ENCODE measurements at places on chromosomes 7 and 10.

DNA sequence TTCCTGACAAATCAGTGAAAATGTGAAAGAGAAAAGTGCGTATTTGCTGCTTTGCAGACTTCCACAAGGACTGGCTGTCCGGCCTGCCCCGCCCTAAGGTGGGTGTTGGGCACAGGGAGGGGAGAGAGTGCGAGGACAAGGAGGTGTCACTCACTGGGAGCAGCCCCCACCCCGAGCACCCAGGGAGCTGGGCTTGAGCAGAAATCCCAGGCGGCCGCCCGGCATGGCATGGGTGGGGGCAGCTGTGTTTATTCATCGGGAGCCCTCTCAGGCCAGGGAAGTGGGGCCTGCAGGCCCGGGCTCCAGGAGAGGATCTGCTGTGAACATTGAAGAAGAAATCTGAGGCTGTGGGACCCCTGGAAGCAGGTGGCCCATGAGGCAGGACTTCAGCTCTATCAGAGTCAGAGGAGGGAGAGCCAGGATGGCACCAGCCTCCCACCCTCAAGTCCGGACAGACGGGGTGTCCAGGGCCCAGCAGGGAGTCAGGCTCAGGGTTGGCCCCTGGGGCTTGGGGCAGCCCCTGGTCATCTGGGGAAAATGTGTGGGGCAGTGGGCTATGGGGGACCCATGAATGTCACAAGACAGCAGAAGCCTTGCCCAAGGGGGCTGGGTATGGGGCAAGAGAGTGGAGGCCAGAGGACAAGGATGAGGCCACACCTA, 164.4 kb upstream of the PPP2R2D start:
- no peak for DNase-seq

DNA sequence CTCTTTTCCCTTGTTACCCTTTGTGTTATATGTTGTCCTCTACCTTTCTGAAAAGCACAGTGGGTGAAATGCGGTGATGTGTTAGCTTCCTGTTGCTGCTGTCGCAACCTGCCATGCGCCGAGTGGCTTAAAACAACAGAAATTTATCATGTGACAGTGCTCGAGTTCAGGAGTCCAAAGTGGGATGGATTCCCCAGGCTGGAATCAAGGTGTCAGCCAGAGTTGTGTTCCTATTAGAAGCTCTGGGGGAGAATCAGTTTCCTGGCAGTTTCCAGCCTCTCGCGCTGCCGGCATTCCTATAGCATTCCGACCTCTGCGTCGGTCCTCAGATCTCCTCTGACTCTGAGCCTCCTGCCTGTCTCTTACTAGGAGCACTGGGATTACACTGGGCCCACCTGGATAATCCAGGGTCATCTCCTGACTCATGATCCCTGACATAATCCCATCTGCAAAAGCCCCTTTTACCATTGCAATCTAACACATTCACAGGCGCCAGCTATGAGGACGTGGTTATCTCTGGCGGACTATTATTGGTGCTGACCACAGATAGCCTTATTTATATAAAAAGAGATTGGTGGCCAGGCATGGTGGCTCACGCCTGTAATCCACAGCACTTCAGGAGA, 207.5 kb downstream of the CUX1 start:
- DNase-seq: no peak

DNA sequence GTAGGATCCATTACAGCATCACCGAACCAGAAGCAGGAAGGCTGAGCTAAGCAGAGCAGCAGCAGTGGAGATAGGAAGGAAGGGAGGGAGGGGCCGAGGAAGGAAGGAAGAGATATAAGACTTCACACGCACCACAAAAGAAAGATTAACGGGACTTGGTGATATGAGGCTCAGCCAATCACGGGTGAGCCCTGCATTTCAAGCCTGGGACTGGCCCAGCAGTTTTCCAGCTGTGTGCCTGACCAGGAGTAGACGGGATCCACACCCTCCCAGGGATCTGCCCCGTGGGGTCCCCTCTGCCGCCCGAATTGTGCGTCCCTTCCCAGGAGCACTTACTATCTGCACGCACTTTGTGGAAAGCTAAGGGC, 16.2 kb downstream of the ATG9B start:
- no peak for DNase-seq

GRCh38 chr7:118580743-118581382, 356.4 kb downstream of the ANKRD7 start:
- no peak for DNase-seq

- DNase-seq: no peak
These were observed 80.1 kb upstream of the ATP6V0A4 start for GRCh38 chr7:138878051-138878450.

DNA sequence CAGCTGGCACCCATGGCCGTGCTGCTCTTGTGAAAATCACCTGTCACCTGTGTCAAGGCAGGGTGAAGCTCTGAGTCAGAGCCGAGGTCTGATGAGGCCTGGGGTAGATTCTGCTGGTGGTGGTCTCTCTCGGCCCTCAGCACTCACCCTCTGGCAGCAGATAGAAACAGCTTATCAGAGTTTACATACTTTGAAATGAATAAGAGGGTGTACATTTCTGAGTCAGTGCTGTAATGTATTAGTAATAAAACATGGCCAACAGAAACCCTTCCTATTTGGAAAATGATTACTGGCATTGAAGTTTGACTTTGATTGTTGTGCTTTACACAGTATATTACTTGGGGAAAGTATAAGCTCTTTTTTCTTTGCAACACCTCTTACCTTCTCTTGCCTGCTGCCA, 228.8 kb downstream of the SNX10 start:
- DNase-seq: no peak

DNA sequence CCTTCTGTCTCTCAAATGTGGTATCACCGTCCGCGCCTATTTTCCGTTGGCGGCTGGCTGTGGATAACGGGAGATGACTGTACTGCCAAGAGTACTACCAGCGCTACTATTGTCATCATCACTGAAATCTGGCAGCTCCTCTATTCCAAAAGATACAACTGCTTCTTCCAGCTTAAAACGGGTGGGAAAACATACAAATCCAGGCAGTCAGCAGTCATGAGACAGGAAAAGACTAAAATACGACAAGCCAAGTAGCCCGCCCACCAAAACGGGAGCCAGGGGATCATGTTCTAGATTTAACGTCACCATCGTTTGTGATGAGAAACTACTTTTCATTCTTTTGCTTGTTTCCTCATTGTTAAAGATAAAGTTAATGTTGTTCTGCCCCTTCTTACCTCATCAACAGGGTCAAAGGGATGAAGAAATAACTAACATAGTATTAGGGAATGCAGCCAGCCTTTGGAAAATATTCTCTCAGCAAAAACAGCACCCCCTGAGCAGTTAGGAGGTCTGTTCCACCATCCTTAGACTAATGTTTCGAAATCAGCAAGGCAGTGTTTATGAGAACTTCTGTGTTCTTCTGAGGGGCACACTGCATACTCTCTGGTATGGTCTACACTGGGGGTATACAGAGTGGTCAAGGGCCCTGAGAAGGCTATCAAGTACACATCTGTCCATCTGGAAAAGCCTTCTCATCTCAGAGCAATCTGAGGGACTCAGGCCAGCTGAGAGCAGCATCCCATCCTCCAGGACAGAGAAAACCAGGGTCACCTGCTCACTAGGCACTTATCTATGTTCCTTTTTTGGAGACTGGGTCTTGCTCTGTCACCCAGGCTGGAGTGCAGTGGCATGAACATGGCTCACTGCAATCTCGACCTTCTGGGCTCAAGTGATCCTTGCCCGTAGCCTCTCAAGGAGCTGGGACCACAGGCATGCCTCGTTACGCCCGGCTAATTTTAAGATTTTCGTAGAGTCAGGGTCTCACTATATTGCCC, 47.5 kb downstream of the GNA12 start:
- DNase-seq: no peak

- DNase-seq: no peak
These were observed 248.6 kb upstream of the MAGI2 start for GRCh38 chr7:79702116-79702515.

GRCh38 chr7:143429770-143430698, 13.2 kb upstream of the TAS2R60 start:
- DNase-seq: no peak
